ENCODE measurements at places on chromosomes 11 and 22.

DNA sequence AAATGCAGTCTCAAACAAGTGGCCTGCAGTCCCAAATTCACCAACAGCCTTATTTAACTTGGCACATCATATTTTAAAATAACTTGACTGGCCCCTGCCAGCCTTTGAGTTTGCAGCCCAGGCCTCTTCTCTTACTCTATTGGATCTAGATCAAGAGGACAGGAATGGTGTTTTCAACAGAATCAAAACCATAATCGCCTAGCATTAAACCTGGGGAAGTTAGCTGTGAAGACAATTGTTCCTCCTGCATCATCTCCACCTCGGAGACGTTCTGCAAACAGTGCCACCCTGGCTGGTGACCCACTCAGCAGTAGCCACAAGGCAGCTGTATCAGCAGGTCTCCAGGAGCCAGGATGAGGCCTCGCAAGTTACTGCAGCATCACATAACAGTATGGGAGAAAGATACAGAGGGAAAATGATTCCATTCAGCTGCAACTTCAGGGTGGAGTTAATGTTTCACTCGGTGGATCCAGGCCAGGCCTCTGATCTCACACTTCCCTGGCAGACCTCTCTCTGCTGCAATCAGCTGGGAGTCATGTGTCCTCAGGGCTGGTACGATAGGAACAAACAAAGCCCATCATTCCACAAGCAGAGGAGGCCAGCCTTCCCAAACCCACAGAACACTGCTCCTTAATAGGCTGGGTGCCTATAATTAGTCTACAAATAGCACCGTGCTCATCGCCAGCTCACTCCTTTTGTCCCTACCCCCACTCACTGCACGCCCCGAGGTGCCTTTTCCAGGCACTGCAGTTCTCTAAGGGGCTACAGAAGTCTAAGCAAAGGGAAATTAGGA, 18.6 kb upstream of the SCN2B start:
- no peak for DNase-seq

GRCh38 chr11:7677796-7678201, 4.5 kb upstream of the CYB5R2 start:
- no peak for DNase-seq

DNA sequence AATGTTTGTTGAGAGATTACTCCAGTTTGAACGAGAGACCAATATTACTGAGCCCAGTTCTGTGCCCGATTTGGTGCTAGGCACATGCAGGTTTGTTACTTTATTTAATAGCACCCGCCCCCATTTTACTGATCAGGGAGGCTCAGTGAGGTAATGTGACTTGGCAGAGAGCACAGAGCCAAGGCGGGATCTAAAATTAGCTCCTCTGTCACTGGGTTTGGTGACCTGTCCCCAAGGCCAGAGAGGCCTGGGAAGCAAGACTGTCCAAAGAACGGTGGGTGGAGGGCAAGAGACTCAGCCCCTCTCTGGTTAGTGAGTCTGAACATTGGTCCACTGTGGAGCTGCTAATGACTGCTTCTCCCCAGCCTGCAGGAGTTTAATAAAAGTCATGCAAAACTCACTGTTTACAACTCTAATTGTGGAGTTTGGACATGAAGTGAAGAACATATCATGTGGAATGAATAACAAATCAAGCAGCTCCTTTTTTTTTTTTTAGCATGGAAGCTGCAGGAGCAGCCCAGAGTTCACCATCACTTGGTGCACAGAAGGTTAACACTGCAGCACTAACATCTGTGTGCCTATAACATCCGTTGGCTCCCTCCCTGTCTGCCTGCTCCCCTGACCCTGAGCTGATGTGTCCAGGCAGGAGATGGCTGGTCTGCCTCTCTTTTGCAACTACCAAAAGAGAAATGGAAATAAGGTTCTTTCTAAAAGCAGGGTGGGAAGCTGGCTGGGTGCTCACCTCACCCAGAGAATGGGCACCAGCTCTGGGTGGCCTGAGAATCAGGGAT, 39.0 kb downstream of the CSNK2A3 start:
- no peak for DNase-seq

GRCh38 chr11:30585125-30585891, 845 bp downstream of the MPPED2 start:
- no peak for DNase-seq

- no peak for DNase-seq
These were observed 810 bp downstream of the APOA1 start for GRCh38 chr11:116836632-116836991.

GRCh38 chr11:123838199-123838598, 32.0 kb upstream of the OR6M1 start:
- no peak for DNase-seq

DNA sequence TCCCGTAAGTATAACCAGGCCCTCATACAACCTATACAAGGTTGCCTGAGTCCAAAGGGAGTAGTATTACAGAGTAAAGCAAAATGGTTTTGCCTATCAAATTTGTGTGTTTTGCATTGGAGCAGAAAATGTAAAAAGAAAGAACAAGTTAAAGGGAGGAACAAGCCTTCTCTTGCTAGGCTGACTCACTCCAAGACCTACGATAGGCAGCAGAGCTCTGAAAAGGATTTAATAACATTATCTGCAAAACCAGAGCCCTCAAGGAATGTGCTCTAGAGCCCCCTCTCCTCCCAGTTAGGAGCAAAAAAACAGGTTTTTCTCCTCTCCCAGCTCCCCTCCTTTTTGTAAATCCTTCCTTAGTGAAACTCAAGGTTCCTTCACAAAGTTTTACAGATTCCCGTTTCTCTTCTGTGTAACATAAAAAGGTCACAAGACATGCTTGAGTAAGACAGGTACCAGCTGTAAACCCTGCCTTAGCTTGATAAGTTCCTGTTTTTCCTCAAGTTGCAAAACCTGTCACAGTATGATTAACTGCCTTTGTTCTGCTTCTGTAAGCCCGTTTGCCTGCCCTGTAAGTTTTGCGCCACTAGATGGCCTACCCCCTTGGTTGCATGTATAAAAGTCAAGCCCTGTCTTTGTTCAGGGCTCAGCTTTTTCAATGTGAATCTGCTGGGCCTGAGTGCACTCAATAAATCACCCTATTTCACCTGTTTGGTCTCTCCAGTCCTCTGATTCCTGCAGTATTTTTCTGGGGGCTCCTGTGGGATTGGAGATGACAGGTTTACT, 498.2 kb downstream of the KCNA4 start:
- DNase-seq = no peak

DNA sequence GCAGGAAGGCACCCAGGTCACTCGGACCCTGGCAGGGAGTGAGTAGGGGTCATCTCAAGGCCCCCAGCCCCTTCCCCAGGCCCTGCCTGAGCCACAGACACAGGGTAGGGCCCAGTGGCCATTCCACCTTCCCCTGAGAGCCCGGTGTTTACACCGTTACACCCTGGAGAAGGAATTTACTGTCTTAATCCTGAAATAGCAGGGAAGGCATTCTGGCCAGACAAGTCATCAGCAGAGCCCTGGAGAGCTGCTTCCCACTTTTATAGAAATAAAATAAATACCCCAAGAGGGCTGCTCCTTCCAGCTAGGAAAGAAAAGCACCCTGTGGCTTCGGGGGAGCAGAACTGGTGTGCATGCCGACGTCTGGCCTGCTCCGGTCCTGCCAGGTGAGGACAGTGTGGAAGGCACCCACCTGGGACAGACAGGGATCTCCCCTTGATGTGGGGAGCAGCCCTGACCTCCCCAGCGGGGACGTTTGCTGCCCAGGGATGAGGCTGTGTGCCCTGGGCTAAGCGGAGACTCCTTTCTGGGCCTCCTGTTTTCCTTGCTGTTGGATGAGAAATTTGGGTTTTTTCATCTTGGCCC, 180.0 kb downstream of the MN1 start:
- no peak for DNase-seq

DNA sequence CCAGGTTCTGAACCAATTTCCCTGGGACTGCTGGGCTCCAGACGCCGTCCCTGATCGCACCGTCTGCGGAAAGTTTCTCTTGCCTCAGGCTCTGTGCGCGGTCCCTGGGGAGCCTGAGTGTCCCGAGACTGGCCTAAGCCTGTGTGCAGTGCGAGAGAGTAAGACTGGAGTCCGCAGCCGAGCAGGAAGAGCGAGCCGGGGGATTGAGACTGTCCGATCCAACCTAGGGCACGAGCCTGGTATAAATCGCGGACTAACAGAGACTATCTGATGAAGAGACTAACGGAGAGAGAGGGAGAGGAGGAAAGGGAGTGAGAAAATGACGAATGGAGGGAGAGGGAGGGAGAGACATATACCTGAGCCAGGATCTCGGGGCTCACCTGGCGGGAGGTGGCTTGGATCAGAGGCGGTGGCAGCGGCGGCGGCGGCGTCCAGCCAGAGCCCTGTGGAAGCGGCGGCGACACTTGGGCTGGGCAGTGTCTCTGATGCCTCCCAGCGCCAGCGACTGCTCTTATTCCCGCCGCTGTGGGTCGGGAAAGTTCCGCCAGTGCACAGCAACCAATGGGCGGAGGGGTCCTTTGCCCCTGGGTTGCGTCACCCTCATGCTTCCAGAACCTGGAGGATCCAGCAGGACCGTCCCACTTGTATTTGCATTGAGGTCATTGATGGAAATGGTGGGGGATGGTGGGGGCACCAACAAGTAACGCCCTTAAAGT, at the start of gene CALCA:
CALCA (minus strand) TSS at position 487 of the 716 bp plus-strand sequence. CDS start 1,159 bp downstream, outside the sequence.
- DNase-seq = no peak

DNA sequence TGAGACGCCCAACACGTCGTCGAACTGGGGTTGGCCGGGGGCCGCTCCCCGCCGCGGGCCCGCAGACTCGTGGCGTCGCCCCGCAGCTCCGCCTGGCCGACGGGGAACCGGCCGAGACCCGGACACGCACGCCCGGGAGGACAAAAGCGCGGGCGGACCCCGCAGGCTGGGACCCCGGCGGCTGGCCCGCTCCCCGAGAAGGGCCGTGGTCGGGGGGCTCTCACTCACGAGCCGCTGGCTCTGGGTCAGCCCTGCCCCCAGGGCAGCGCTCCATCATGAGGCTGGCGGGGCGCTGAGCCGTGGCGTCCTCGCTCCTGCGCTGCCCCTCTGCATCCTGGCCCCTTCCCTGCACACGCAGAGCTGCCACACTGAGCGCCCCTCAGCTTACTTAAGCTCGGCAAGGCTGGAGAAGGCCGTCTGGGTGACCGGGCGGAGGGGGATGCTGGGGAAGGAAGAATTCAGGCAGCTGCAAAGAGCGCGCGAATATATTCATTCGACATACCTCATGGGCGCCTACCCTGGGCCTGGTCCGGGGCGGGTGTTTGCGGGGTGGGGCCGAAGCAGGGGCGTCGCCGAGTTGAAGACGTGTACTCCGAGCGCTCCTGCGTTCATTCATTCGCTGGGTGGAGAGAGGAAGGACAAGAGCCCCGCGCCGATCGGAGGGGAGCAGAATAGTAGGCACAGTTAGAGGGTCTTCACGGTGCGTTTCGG, 579 bp upstream of the CYB5R2 start:
- DNase-seq = no peak
